Transverse colon (tissue), 4 donors: ENCODE measurements at places on chromosomes 7 and 10. TPM values are rescaled to one million over a fixed set of nuclear protein-coding genes. Genes with fewer than 3 reads are reported as not detected.

The SLC29A3 gene
- 6.4 TPM for total RNA-seq

The SHTN1 gene
- 20.2 TPM for total RNA-seq

The TET1 gene
- 3.3 TPM for total RNA-seq

The CYP2E1 gene
- 0.96 TPM for total RNA-seq

The ANKRD16 gene
- total RNA-seq: 16.2 TPM

The SFRP5 gene
- 3.8 TPM for total RNA-seq

The RNF148 gene
- 1.4 TPM for total RNA-seq

The HGF gene
- 1.8 TPM for total RNA-seq

The CPEB3 gene
- 24.3 TPM for total RNA-seq
